ENCODE measurements at places on chromosomes 6 and 20.

- no peak for DNase-seq
Observed at GRCh38 chr6:105974986-105975385, 111.2 kb upstream of the PRDM1 start.

DNA sequence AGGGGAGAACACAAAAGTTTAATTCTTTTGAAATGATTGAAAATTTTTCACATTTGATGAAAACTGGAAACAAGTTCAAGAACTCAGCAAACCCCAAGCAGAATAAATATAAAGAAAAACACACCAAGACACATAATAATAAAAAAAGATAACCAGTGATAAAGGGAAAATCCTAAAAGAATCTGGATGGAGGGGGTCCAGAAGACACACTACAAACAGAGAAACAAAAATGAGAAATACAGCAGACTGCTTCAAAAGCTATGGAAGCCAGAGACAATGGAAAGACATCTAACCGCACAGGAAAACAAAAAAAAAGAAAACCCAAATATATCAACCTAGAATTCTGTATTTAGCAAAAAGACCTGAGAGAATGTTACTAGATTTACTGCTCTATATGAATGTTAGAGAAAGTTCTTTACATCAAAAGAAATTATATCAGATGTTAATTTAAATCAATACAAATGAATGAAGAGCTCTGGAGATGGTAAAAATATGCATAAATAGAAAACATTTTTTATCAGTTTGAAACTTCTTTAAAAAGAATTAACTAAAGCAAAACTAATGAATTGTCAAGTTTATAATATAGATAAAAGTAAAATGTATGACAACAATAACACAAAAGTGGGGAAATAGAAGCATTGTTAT lies 310.7 kb upstream of the PREP start:
- no peak for DNase-seq

DNA sequence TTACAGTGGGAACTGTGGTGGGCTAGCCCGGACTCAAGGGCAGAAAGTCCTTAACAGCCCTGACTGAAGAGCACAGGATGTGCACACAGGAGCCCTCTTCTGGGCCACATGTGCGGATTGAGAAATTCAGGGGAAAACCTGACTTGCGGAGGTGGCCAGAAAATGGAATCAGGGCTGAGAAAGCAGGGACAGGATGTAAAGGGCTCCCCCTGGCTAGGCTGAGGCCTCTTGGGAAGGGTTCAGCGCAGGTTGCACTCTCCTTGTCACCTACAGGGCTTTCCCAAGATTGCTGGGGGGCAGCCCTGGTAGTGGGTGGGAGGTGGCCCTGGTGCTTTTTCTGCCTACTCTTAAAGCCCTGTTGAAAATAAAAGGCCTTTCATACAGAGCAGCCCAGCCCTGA lies 251.2 kb downstream of the SLC24A3 start:
- no peak for DNase-seq

DNA sequence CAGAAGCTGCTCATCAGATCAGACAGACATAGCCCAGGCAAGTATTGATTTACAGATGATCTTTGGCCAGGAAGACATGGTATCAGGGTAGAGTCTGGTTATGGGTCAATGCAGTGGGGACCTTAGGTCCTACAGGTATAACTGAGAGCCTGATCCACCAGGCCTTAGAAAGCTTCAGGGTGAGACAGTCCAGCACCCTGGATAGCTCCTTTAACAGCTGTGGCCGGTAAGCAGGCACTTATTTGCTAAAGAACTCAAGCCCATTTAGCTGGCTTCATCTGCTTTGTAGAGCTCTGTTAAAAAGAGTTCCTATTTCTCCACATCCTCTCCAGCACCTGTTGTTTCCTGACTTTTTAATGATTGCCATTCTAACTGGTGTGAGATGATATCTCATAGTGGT lies 39.6 kb downstream of the ESR1 start:
- DNase-seq = peak; percentile 39

DNA sequence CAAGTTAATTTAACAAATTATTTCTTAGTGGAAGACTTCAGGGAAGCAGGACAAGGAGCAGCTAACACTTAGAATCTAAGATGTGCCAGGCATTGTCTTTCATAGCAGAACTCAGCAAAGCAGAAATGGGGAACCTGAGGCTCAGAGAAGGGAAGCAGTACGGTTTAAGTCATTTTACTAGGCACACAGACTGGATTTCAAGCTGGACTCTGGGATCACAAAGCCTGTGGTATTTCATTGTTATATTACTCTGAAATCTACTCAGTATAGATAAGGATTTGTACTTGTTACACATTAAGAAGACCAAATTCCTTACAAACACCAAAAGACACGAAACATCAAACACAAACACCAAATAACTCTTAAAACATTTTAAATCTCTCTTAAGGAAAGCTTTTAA lies 199.6 kb downstream of the ISM1 start:
- no peak for DNase-seq

DNA sequence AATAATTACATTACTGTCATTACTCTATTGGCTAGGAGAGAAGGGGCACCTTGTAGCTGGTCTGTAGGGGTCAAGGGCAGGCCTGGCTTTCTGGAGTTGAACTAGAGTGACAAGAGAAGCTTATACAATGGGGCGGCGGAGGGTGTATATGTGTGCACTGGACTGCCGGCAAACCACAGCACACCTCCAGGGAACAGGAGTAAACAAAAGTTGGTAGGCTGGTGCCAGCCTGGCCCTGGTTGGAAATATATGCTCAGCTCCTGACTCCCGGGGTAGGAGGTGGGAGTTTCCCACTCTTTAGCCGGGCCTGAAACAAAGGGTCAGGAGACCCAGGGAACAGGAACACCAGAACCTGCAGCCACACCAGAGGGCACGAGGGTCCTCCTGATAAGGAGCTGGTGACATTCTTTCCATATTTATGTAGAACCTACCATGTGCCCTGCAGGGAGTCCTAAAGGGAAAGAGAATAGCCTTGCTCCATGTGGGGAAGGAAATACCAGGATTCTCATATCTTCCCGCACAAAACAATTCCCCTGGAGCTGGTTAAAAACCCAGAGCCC lies 5.1 kb downstream of the C6orf132 start:
- DNase-seq = no peak
